ENCODE measurements at places on chromosomes 3 and 15.

GRCh38 chr15:69668039-69668705, 215.6 kb downstream of the RPLP1 start:
- no peak for DNase-seq

GRCh38 chr15:45747426-45747825, 112.6 kb downstream of the SQOR start:
- DNase-seq: no peak

- DNase-seq: no peak
Measured at GRCh38 chr3:122322095-122323075, 2.7 kb upstream of the CSTA start.

- no peak for DNase-seq
Measured at GRCh38 chr3:22175947-22176346, 424.9 kb upstream of the ZNF385D start.

DNA sequence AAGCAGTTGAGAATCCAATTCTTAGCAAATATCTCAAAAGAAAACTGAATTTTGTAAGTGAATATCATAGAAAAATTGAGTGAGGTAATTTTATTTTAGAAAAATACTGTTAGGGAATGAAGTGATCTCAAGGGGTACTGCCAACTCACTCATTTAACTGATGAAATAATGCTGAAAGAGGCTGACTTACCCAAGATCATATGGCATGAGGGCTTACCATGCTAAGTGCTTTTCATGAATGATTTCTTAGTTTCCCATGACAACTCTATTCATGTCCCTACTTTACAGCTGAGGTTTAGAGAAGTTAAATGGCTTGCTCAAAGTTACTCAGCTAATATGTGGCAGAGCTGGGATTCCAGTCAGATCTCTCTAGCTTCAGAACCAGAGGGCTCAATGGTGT, 30.6 kb downstream of the CCDC14 start:
- DNase-seq: no peak

DNA sequence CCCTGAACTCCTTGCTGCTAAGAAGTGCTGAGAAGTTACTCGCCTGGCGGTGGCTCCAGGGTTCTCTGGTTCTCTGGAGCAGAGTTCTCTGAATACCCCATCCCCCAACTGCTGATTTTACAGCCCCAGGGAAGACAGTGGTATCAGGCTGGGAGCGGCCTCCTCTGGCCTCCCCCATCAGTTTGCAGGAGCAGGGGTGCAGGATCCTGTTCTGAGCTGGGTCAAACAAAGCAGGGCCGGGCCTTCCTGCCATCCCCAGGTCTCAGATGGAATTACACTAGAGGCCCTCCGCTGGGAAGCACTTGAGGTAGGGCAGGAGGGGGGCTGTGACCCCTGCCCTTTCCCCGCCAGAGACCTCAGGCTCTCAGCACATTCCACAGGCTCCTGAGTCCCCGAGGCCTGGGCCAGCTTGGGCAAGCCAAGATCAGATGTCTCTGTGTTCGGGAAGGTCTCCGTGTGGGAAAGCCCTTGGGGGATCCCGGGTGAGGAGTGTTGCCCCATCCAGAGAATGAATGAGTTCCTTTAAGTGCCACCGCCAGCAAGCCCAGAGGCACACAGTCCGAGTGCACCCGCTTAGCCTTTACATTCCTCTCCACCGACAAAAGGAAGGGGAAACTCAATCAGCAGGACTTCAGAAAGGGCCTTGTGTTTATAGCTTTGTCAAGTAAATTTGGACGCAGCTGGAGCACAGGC, 149.9 kb downstream of the LRRK1 start:
- DNase-seq: no peak

DNA sequence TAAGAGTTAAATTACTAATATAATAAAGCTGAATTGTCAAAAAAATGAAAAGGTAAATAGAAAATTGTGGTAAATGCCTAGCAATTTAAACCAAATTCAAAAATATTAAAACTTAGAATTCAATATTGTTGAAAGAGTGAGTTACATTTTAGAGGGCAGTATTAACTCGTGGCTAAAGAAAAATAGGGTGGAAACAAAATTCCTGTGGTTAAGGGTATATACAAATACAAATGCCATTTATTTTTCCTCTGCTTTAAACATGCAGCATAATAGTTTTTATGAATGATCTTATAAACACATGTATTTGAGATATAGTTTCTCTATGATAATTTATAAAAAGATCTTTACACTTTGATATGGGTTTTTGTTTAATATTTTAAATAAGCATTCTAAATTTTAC, 79.0 kb downstream of the NEDD4 start:
- DNase-seq: no peak

DNA sequence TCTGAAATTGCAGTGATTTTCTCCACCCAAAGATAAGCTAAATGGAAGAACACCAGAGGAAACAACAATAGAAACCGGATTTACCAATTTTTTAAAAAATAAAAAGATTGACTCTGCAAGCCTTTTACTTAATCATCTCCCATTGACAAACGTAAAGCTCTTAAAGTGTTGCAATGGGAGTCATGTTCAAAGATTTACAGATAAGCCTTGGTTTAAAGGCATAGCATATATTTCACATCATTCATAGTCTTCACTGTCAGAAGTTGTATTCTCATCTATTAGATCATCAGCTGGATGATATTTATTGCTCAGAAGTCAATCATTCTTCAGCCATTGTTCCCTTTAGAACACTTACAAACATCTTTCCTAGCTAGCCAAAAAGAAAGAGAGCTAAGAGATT, 397.6 kb downstream of the GBE1 start:
- DNase-seq: no peak

DNA sequence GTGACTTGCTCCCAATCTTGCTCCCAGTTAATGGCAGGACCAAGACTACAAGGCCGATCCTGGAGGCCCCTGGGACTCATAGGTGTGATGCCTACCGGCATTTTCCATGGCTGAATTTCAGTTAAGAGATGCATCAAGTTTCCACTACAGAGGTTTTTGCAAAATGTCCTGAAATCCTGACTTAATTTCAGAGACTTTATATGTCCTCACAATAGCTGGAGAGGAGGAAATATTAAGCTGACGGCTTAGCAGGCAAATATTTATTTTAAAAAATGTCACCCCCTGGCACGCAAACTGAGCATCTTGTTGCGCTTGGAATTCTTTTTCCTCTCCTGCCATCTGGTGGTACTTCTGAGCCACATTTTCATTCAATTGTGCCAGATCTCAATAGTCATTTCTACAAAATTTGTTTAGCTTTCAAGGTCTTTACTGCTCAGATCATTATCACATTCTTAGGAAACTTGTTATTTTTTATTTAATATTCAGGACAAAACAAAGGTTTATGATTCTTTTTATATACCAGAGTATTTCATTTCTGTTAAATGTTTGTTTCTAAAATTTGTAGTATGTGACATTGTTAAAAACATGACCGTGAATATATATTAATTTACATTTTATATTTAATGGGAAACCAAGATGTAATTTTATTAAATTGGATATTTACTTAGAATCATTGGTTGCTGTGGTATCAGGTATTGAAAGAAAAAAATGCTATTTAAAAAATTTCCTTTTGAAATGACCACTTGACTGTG, 189.2 kb upstream of the THRB start:
- no peak for DNase-seq

DNA sequence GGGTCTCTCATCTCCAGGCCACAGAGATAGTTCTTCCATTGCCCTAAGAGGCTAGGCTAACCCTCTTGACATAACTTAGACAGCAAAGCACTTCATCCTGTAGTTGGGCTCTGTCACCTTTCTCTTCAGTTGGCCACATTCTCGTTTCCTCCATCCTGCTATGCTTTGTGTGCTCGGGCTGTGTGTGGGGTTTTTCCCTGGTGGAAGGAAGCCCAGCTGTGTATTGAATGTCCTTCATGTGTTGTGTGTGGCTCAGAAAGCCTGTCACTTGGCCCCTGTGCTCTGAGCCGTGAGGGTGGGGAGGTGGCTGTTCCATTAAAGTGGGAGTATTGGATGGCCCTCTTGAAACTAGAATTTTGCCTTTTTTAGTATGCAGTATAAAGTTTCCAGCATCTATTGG, 8.8 kb upstream of the EXOG start:
- DNase-seq: no peak

DNA sequence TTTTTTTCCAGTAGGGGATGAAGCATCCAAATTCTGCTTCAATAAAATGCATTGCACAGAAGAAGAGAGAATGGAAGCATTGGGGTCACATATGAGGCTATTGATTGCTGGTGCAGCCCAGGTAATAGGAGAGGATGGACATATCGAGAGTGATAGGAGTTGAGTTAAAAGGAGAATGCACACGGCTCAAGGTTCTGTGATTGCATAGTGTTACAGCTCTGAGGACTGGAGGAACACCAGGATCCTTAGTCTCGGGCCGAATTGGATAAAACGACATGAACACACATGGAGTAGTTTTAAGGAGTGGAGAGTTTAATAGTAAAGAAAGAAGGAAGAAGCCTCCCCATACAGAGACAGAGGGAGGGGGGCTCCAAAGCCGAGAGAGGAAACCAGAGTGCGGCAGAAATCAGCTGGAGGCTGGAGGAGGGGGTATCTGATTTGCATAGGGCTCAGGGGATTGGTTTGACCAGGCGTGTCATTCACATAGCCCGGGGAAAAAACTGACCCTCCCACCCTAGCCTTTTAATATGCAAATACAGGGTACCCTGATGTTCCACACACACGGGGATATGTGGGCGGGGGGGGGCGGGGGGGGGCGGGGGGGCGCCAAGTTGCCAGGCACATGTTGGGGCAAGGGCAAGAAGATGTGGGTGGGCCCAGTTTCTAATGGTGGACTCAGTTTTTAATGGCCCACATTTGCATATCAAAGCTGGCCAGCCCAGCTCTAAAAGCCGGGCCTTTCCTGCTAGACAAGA, 156.9 kb downstream of the AGBL1 start:
- no peak for DNase-seq

- DNase-seq: no peak
Measured at GRCh38 chr3:26058901-26059321, 269.0 kb downstream of the OXSM start.

GRCh38 chr3:113668015-113668414, 28.4 kb downstream of the USF3 start:
- DNase-seq: no peak

Measured in effector CD4-positive, alpha-beta T cell (primary cell).